ENCODE measurements at places on chromosomes 12 and 14.

GRCh38 chr14:100708425-100709288, 18.0 kb upstream of the DLK1 start:
- no peak for DNase-seq
- H3K4me3 ChIP-seq = no peak overlapping the region

DNA sequence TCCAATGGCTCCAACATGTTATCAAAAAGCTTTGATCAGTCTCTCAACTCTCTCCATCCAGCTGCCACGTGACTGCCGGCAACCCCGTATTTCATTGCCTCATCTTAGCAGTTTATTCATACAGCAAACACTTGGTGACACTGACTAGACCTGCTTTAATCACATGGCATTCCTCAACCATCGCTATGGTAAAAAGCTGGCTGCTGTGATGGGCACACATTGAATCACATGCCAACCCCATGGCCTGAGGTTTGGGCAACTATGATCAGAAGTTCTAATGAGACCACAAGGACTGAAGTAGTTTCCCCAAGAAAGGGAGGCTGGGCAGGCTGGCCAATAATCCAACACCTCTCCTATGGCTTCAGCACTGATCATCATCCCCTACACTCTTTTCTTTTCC, 40.6 kb upstream of the TAS2R42 start:
- no peaks in the 10 kb centered on the region for H3K27me3 ChIP-seq
- no peak overlapping the region for H3K27ac ChIP-seq
- no peak for DNase-seq
- H3K36me3 ChIP-seq = no peaks in the 10 kb centered on the region
- H3K4me3 ChIP-seq = no peak overlapping the region
- no peaks in the 10 kb centered on the region for H3K4me1 ChIP-seq

DNA sequence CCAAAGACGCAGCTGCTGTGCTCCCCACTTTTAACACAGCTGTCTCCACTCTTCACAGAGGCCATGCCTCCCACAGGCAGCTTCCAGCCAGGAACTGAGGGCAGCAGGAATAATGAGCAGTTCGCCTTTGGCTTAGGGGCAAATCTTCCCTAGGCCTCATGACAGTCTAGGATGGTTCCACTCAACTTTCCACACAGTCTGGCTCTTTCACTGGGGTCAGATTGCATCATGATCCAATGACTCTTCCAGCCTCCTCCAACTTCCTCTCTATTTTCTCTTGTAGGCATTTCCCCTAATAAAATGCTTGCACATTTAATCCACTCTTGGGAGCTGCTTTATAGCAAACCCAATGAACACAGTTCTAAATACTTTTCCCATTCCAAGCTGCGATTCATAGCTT, 271.6 kb upstream of the ATP2B1 start:
- no peak overlapping the region for H3K27ac ChIP-seq
- DNase-seq = no peak
- H3K4me3 ChIP-seq = no peak overlapping the region
- peaks cover 3% of the 10 kb centered on the region for H3K4me1 ChIP-seq
- H3K36me3 ChIP-seq = no peaks in the 10 kb centered on the region

- no peaks in the 10 kb centered on the region for H3K36me3 ChIP-seq
- no peaks in the 10 kb centered on the region for H3K4me1 ChIP-seq
- DNase-seq = no peak
- H3K27ac ChIP-seq = no peak overlapping the region
- H3K4me3 ChIP-seq = no peak overlapping the region
Observed at GRCh38 chr14:79443602-79444001, 767.7 kb downstream of the DIO2 start.

- DNase-seq = no peak
- H3K27me3 ChIP-seq = peaks cover 5% of the 10 kb centered on the region
- H3K4me1 ChIP-seq = peaks cover 15% of the 10 kb centered on the region
- H3K4me3 ChIP-seq = no peak overlapping the region
- H3K36me3 ChIP-seq = no peaks in the 10 kb centered on the region
- H3K27ac ChIP-seq = no peak overlapping the region
Observed at GRCh38 chr12:26843311-26843710, 10.3 kb upstream of the ITPR2 start.

DNA sequence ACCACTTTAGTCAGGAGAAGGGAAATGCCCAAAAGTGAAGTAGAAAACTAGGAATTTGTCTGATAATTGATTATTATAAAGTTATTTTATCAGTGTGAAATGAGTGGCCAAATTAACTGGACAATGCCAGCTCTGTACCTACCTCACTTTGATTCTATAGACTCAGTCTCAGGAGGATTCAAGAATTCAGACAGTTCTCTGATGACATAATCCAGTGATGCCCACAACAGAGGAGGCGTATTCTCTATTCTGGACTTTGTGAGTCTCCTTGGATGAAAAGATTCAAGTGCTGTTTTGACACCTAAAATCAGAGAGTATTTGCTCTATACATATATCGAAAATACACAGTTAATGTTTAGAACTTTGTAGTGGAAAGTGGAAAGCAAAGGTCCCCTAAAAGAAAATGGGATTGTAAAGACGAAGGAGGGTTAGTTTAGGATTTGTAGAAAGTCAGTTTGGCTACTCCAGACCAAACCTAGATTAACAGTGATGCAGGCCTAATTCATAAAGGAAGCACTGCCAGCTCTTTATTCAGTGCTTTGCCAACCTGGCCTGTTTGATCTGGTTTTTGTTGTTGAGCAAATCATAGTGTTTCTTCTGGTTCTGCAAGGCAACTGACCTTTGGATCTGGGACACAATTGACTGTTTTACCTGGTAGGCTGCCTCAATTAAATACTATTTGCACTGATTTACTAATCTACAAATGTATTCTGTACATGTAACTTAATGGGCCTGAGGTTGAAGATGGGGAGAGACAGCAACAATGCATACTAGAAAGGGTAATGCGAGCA, 67.4 kb downstream of the DAD1 start:
- peak overlapping the region; percentile 97 for H3K27ac ChIP-seq
- H3K36me3 ChIP-seq = peaks cover 99% of the 10 kb centered on the region
- H3K4me3 ChIP-seq = peak overlapping the region; percentile 84
- DNase-seq = no peak

DNA sequence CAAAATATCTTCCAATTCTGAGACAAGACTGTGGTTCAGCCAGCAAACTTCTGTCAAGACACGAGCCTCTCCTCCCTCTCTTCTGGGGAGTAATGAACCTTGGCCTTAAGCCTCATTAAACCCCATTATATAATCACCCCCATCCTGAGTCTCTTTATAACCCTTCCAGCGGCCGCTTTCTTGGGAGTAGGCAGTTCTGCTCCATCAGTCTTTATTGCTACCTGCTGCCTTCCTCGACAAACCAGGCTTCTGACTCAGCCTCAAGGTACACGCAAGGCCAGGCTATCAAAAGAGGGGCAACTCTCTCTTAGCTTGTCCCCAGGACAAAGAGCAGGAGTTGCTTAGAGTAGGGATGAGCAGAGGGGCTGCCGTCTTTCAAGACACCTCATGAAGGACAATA, 300.8 kb upstream of the NOS1 start:
- no peak for DNase-seq
- H3K36me3 ChIP-seq = no peaks in the 10 kb centered on the region
- peaks cover 4% of the 10 kb centered on the region for H3K27me3 ChIP-seq
- no peak overlapping the region for H3K4me3 ChIP-seq
- no peak overlapping the region for H3K27ac ChIP-seq

DNA sequence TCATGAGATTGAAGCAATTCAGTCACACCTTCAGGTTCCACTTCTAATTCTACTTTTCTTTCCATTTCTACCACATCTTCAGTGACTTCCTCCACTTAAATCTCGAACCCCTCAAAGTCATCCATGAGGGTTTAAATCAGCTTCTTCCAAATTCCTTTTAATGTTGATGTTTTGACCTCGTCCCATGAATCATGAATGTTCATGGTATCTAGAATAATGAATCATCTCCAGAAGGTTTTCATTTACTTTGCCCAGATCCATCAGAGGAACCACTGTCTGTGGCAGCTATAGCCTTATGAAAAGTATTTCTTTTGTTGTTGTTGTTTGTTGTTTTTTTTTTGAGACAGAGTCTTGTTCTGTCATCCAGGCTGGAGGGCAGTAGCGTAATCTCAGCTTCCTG, 7.6 kb downstream of the RXYLT1 start:
- H3K27me3 ChIP-seq = no peaks in the 10 kb centered on the region
- peaks cover 65% of the 10 kb centered on the region for H3K36me3 ChIP-seq
- H3K4me3 ChIP-seq = no peak overlapping the region
- no peak overlapping the region for H3K27ac ChIP-seq
- DNase-seq = no peak

Data from activated CD4-positive, alpha-beta T cell treated with anti-CD3 and anti-CD28 coated beads for 36 hours (primary cell).